ENCODE measurements at places on chromosomes 16 and 17. TPM values are rescaled to one million over a fixed set of nuclear protein-coding genes. Genes with fewer than 3 reads are reported as not detected.

RHOT1 gene
- total RNA-seq: 43.2 TPM

GAS2L2 gene
- total RNA-seq: not detected

TTLL6 gene
- 0.06 TPM for total RNA-seq

UNC45B gene
- not detected for total RNA-seq

UNKL gene
- total RNA-seq: 6.5 TPM

ZPBP2 gene
- not detected for total RNA-seq

UBALD1 gene
- 3.2 TPM for total RNA-seq

HSD11B2 gene
- not detected for total RNA-seq

CTCF gene
- total RNA-seq: 20.1 TPM

ATP1B2 gene
- total RNA-seq: under 0.01 TPM

PNMT gene
- total RNA-seq: not detected

MEIOB gene
- not detected for total RNA-seq

TRIM16 gene
- total RNA-seq: 39.5 TPM

SDR42E2 gene
- not detected for total RNA-seq

DNAH2 gene
- total RNA-seq: 0.13 TPM

GAS7 gene
- total RNA-seq: 0.66 TPM

TBC1D3H gene
- total RNA-seq: not detected

AGRP gene
- total RNA-seq: not detected

ACSM2A gene
- total RNA-seq: not detected

DHX8 gene
- total RNA-seq: 48.1 TPM

TEX19 gene
- not detected for total RNA-seq

RPRML gene
- not detected for total RNA-seq

SYCE1L gene
- total RNA-seq: 1.2 TPM

C16orf54 gene
- total RNA-seq: not detected

COX4I1 gene
- total RNA-seq: 571 TPM

TPPP3 gene
- 0.66 TPM for total RNA-seq

IL21R gene
- total RNA-seq: 0.79 TPM

PPY gene
- not detected for total RNA-seq

CDRT15L2 gene
- not detected for total RNA-seq

P2RX5 gene
- total RNA-seq: 1.5 TPM

All from aortic smooth muscle cell (primary cell).